Spinal cord (tissue), 10 donors: ENCODE measurements at places on chromosomes 4 and X. TPM values are rescaled to one million over a fixed set of nuclear protein-coding genes. Genes with fewer than 3 reads are reported as not detected.

ADH1C gene
- polyA plus RNA-seq: 1.5 TPM

SPANXD gene
- not detected for polyA plus RNA-seq

ASMT gene
- 0.38 TPM for polyA plus RNA-seq

HOPX gene
- polyA plus RNA-seq: 326 TPM

ARL9 gene
- 4.3 TPM for polyA plus RNA-seq

TSPAN7 gene
- 548 TPM for polyA plus RNA-seq

HHIP gene
- polyA plus RNA-seq: 9.9 TPM

CYTL1 gene
- polyA plus RNA-seq: 3.8 TPM
